ENCODE measurements at places on chromosomes 6 and 20.

DNA sequence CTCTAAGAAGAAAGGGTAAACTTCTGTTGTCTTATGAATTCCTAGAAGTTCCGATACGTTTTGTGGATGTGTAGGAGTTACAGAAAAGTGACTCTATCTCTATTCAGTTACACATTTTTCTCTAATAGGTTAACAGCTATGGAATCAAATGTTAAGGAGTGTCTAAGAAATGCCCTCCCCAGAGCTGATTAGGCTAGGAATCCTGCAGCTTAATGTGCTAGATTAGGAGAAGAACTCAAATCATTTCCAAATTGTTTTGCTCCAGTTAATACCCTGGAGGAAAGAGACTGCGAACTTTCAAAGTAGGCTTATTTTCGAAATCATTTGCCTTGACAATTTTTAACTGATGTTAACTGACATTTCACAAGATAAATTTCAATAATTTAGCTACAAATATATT is 51.9 kb downstream of the IBTK start:
- DNase-seq: no peak

DNA sequence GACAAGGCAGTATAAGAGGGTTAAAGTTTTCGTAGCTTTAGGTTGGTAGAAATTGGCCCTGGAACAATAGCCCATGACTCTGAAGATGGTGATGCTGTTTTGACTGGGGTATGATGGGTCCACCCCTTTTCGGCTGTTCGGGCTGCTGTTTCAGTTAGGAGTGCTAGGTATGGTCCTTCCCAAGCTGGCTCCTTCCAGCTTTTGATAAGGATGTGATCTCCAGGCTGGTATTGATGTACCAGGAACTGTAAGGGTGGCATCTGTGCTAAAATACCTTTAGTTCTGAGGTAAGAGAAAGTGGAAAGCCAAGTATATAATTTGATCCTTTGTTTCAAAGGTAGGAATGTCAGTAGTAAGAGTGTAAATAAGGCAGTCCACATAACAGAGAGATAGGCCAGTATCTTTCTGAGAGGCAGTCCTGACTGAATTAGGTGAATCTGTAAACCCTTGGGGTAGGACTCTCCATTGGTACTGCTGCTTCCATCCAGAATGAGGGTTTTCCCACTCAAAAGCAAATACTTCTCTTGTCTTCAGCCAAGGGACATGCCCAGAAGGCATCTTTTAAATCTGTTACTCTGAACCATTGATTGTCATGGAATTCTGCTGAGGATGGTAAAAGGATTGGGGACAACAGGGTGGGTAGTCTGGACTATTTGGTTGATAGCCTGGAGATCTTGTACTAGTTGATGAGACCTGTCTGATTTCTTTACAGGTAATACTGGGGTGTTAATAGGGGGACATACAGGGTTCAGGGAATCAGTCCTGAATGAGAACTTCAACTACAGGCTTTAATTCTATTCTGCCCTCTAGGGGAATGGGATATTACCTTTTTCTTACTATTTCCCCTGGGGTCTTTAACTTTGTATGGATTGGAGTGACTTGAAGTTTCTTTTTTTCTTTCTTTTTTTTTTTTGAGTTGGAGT is 6.1 kb upstream of the ZNFX1 start:
- DNase-seq: no peak

DNA sequence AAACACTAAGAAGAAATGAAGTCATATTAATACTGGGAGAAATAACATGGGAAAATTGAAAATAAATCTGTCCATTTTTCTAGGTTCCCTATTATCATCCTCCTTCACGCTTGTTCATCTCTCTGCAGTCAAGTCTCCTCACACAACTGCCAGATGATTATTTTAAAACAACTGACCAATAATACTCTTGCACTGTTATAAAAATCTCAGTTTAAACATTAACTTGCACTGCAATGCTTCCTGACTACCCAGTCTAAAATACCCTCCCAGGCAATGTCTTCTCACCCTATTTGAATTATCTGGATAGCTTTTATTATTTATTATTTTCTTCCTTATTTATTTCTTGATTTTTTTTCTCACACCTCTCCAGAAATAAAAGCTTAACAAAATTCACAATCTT is 5.7 kb downstream of the EYS start:
- DNase-seq: no peak

DNA sequence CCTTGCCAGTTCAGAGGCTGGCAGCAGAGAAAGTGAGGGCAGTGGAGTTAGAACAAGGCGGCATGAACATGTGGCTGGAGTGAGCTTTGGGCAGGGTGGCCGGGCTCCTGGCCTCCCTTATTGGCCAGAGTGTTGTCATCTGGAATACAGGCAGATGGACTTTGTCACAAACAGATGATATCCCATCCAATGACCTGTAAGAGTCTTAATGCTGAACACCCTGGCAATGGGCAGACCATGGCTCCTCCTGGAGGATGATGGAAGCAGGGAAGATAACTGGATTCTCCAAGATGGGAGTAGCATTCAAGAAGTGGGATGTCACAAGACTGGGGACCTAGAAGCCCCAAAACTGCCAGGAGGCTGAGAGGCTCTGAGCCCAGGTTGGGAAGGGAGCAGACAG is 242.1 kb downstream of the MAFB start:
- DNase-seq: peak; percentile 89

DNA sequence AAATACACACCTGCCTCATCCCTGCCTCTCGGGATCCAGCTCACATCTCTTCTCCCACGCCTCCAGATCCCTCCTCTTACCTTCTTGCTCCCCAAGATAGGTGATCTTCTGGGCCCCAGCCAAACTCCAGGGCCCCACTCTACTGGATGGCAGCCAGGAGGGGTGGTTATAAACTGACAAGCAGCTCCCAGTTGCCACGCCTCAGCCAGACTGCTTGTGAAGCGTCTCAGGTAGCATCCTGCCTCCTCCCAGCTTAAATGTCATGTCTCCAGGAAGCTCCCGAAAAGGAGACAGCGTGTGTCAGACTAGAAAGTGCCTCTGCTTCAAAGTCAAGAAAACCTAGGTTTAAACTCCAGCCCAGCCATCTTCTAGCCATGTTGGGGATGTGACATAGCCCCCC is 114.1 kb downstream of the LRFN2 start:
- DNase-seq: no peak

- no peak for DNase-seq
These were observed 8.7 kb downstream of the GFRA4 start for GRCh38 chr20:3654326-3655130.
